ENCODE measurements at places on chromosomes 2 and 18.

DNA sequence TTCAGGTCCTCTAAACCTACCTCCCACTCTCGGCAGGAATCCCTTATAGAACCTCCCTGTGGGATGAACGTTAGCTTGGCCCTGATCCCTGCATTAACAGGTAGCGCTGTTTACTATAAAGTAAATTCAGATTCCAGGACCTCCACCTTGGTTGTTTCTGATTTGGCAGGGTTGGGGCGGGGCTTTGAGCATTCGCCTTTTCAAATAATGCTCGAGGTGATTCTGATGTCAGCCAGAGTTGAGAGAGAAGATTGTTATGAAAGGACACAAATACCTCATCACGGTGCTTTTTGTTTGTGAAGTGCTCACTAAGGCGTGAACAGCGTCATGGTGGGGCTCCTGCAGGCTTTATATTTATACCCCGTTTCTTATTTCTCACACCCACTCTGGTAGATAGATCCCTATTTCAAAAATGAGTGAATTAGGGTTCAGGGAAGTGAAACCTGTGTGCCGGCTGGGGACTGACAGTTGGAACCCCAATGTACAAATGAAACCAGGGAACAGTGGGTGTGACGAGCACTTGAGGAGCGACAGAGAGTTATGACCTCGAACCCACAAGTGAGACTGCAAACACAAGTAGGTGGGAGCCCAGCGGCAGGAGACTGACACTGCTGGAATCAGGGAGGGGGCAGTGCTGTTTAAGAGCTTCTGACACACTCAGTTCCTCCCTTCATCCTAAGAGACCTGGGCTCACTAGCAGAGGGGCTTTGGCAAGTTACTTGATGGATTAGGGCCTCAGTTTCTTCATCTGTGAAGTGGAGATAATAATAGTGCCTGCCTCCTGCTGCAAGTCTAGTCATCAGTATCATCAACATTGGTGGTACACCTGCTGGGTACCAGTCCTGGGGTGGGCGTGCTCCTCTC, 14.2 kb upstream of the CXCR4 start:
- DNase-seq, result peak; percentile 99

DNA sequence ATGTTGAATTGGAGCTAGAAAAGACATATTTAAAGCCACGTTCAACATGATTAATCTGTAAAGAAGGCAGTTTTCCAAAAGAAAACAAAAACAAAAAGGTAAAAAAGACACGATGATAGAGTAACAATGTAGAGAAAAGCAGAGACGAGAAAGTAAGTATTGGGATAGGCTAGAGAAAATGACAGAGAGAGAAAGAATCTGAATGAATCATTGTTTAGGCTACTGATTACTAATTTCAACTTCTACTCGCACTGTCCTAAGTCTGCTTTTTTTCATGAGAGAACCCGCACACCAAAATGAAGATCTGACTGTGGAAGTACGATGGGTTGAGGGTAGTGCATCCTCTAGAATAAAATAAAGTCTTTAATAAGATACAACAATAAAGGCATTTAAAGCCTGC, 1599.2 kb upstream of the TMEFF2 start:
- DNase-seq, result no peak

DNA sequence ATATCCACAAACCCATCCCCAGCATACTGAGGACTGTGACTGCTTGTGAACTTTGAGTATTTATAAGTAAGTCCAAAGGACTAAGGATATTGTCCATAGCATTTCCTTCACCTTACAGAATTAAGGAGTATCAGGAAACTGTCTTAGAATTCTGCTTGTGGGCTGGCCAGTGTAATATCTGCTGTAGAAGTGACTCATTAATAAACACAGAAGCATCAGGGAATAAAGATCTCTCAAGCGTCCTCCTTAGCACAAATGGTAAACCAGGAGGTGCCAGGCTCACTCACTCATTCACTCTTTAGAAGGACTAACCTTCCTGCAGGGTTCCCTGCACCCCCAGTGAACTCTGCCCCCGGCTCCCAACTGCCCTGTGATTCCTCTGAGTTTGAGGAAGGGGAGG, 31.0 kb downstream of the CCDC68 start:
- no peak for DNase-seq

- no peak for DNase-seq
Observed at GRCh38 chr18:28132084-28132483, 44.8 kb downstream of the CDH2 start.

DNA sequence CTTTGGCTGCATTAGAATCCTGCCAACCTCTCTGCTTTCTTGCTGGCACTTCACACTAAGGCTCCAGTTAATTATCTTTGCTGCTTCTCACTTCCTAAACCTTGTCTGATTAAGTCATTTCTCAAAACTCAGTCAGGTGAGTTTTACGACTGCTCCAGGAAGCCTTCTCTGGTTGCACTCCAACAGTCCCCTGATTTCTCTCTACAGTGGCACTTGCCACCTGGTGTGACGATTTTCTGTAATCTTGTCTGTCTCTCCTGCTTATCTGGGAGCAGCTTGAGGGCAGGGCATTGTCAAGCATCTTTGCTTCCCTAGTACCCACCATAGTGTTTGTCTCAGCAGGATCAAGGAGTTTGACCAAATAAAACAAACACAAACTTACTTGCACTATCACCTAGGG, 10.4 kb upstream of the GATA6 start:
- no peak for DNase-seq

- DNase-seq, result no peak
Observed at GRCh38 chr2:133097666-133098065, 427.7 kb upstream of the LYPD1 start.

DNA sequence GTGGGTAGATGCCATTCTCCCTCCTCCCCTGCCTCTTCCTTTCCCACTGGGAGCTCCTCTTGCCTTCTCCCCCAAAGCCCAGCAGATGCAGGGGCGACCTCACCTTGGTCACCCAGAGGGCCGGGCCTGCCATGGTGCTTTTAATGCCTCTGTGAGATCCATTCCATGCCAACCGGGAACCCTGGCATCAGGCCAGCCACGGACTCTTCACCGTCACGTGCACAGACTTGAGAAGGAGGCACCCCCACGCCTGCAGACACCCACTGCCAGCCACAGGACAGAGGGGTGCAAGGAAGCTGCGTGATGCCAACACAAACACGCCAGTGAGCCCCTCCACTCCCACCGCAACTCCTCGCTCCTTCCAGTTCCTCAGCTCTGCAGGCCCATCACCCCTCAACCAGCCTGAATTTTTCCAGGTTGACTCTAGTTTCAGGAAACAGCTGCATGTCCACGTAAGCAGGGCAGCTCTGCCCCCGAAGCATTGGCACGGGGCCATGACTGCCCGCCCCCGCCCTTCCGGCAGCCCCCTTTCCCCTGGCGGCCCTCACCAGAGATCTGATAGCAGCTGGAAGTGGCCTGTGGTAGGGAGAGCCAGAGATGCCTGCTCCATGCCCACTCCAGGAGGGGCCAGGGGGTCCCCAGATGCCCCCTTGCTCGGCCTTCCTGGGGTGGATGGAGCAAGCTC, 50.8 kb downstream of the DNMT3A start:
- no peak for DNase-seq

Measured in MV-4-11 (cell line).